Osteoblast (primary cell): ENCODE measurements at places on chromosomes 12 and 14. TPM values are rescaled to one million over a fixed set of nuclear protein-coding genes. Genes with fewer than 3 reads are reported as not detected.

The FAM181A gene
- not detected in 2 replicates for total RNA-seq

The NFE2 gene
- total RNA-seq = 1.4 and 2.7 TPM in 2 replicates

The RNASE3 gene
- total RNA-seq = not detected in 2 replicates

The RDH12 gene
- total RNA-seq = 0.29 TPM in 1 of 2 replicates, not detected in the other

The PKP2 gene
- under 0.01 and 0.29 TPM in 2 replicates for total RNA-seq

The HOXC5 gene
- 1.8 and 2.1 TPM in 2 replicates for total RNA-seq

The AMN gene
- under 0.01 and 0.29 TPM in 2 replicates for total RNA-seq

The RPGRIP1 gene
- under 0.01 TPM in 1 of 2 replicates, not detected in the other for total RNA-seq

The MAP3K9 gene
- under 0.01 TPM in 2 replicates for total RNA-seq

The SRRM4 gene
- not detected in 2 replicates for total RNA-seq

The LRP1-AS gene
- total RNA-seq = not detected in 2 replicates

The SLCO1B1 gene
- total RNA-seq = not detected in 2 replicates

The JDP2 gene
- total RNA-seq = 70.7 and 77.1 TPM in 2 replicates

The GZMB gene
- not detected in 2 replicates for total RNA-seq

The RGS6 gene
- total RNA-seq = not detected in 2 replicates

The SIRT4 gene
- 1.1 and 1.2 TPM in 2 replicates for total RNA-seq

The TMEM229B gene
- total RNA-seq = 5.8 and 8.3 TPM in 2 replicates

The MYL2 gene
- total RNA-seq = not detected in 2 replicates

The KCNJ8 gene
- 5.1 and 9.1 TPM in 2 replicates for total RNA-seq

The SPIC gene
- not detected in 2 replicates for total RNA-seq

The PCED1B gene
- 0.29 and 0.36 TPM in 2 replicates for total RNA-seq

The TCL1A gene
- total RNA-seq = not detected in 2 replicates

The ENDOU gene
- total RNA-seq = not detected in 2 replicates

The RNASE7 gene
- total RNA-seq = not detected in 2 replicates

The CATSPERB gene
- total RNA-seq = not detected in 2 replicates

The RNASE1 gene
- total RNA-seq = 1.1 TPM in 1 of 2 replicates, not detected in the other

The IRAK3 gene
- 3.6 and 4.4 TPM in 2 replicates for total RNA-seq

The TSPAN19 gene
- not detected in 2 replicates for total RNA-seq

The RAD51AP1 gene
- 2.2 and 3.5 TPM in 2 replicates for total RNA-seq

The GYS2 gene
- not detected in 2 replicates for total RNA-seq

The RILPL2 gene
- 5.1 and 5.3 TPM in 2 replicates for total RNA-seq

The GPR132 gene
- under 0.01 TPM in 2 replicates for total RNA-seq

The GRIP1 gene
- under 0.01 TPM in 2 replicates for total RNA-seq

The GLT1D1 gene
- total RNA-seq = not detected in 2 replicates

The TAS2R46 gene
- total RNA-seq = 3.5 and 5.4 TPM in 2 replicates
